BJ (cell line): ENCODE measurements at places on chromosomes 13 and 19.

DNA sequence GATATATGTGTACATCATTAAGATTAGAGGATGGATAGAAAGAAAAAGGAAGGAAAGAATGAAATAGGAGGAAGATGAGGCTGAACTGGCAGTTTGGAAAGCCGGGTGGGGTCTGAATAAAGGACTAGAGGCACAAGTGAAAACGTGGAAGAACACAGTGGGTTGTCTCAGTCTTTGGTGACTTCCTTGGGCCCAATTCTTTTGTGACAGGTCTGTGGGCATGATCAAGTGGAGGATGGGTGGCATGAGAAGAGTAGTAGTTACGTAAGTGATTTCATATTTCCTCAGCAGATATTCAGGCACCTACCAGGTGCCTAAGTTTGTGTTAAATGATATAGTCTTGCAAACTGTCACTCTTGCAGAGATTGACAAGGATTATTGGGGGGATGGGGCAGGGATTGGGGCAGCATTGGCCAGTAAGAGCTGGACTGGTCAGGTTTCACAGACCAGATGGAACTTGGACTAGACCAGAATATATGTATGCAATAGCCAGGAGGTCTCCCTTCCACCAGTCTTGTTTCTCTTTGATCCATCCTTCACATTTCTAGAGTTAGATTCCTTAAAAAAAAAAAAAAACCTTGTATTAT is 2.7 kb downstream of the TPP2 start:
- no peak for DNase-seq

- no peak for DNase-seq
Measured at GRCh38 chr13:52846567-52847321, 1.7 kb downstream of the PCDH8 start.

- DNase-seq = no peak
Measured at GRCh38 chr13:51794964-51795363, 9.0 kb downstream of the DHRS12 start.

- DNase-seq = no peak
Measured at GRCh38 chr19:16041299-16041990, 34.9 kb upstream of the TPM4 start.

DNA sequence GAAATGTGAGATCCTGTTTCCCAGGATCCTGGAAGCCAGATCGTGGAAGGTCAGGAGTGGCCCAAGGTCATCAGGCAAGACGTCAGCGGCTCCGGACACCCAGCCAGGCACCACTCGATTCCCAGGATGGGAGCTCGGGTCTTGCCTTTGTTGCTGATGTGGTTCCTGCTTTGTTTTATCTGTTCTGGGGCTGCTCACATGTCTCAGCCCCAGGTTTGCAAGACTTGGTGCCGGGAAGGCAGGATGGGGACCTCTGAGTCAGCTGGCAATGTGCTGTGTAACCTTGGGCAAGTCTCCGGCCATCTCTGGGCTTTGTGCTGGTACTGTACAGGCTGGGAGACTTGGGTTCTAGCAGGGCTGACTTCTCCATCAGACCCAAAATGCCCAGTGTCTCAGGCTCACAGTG is 1.4 kb upstream of the FCHO1 start:
- no peak for DNase-seq

DNA sequence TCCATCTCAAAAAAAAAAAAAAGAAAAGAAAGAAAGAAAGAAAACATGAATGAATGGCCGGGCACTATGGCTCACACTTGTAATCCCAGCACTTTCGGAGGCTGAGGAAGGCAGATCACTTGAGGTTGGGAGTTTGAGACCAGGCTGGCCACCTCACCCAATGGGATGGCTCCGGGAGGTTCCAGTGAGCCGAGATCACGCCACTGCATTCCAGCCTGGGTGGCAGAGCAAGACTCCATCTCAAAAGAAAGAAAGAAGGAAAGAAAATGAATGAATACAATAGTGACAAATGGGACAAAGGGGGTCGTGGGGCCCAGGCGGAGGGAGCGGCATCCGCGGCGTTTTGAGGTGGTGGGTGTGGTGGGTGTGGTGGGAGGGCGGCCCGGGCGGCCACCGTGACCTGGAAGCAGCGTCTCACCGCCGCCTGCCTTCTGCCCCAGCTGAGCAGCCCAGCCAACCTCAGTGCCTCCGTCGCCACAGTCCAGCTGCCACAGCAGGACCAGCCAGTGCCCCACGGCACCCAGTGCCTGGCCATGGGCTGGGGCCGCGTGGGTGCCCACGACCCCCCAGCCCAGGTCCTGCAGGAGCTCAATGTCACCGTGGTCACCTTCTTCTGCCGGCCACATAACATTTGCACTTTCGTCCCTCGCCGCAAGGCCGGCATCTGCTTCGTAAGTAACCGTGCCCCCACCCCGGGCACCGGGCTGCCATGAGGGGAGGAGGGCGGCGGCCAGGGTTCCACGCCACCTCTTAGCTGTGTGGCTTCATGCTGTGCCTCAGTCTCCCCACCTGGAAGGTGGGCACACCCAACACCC is 5.1 kb downstream of the PRTN3 start:
- DNase-seq = no peak

- DNase-seq = no peak
Measured at GRCh38 chr19:31387717-31388301, 38.6 kb upstream of the TSHZ3 start.

DNA sequence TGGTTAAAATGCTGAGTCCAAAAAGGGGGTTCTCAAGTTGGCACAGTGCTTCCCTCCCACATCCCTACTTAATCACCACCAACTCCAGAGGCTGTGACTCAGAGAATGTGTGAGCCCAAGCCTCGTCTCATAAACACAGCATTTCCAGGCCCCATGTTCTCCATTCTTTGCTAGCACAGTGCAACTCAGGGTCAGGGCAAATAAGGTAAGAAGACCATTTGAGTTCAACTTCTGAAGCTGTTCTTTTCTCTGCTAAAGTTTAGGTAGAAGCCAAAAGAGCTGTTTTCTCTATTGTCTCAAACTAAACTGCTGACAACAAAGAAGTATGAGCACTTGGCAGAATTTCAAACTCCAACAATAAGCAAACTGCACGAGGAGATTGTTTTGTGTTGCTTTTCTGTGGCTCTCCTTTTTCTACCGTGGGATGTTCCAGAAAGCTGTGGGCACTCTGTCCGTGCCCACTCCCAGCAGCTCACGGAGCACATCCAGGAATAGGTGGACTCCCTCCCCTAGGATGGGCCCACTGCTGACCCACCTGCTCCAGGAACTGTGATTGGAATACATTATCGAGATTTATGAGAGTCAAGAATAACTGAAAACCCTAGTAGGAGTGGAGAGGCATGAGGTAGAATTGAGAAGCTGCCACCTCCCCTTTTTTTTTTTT is 494.3 kb downstream of the COG6 start:
- peak; percentile 55 for DNase-seq

DNA sequence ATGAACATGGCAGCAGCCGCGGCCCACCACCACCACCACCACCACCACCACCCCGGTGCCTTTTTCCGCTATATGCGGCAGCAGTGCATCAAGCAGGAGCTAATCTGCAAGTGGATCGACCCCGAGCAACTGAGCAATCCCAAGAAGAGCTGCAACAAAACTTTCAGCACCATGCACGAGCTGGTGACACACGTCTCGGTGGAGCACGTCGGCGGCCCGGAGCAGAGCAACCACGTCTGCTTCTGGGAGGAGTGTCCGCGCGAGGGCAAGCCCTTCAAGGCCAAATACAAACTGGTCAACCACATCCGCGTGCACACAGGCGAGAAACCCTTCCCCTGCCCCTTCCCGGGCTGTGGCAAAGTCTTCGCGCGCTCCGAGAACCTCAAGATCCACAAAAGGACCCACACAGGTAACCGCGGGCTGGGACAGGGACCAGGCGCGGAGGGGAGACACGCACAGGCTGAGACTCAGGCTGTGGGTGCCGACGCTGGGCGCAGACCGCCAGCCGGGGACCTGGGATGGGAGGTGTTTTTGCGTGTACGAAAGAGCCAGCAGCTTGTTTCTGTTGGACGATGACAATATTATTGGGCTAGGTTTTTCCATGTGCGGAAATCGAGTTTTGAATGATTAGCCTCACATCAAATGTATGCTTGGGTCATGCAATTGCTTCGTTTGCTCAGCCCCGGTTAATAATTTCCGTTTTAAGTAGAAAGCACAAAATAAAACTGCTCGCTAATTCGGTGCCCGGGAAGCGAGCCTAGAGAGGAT is 1.3 kb downstream of the ZIC2 start:
- DNase-seq = no peak

DNA sequence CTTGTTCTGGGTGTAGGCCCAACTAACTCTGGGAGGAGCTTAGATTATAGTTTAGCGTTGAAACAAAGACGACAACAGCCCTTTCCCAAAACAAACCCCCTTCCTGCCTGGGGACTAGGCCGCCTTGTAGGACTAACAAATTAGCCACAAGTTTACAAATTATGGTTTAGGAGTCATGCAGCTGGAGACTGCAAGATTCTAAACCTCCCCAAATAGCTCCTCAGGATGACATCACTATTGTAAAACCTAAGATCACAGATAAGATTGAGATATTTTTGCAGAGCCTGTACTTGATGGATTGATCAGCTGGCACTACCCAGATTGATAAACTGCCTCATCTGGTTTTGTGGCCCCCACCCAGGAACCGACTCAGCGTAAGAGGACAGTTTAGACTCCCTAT is 2.3 kb upstream of the SLC25A15 start:
- DNase-seq = no peak

DNA sequence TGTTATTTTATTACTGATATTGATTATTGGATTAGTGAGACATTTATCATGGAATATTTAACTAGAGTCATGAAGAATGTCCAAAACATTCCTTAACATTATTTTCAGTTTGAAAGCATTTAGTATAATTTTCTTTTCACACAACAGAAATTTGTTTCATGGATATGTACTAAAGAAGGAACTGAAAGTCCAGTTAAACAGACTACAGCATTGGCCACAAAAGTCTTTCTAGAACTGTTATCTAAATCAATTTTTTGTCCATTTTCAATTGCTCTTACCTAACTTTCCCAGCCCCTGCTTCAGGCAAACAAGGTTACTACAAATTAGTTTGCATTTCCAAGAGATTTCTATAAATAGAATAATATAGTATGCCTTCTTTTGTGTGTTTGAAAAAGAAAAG is 1018.0 kb upstream of the PCDH20 start:
- no peak for DNase-seq

GRCh38 chr19:38569368-38569983 is 48.3 kb downstream of the MAP4K1 start:
- no peak for DNase-seq
